GM10248 (cell line): ENCODE measurements at places on chromosomes 2 and 18.

- no peak for DNase-seq
Observed at GRCh38 chr18:58572181-58572580, 56.7 kb downstream of the ALPK2 start.

- no peak for DNase-seq
Observed at GRCh38 chr2:45390441-45390840, 220.6 kb downstream of the SRBD1 start.

GRCh38 chr2:15127876-15128275 is 433.3 kb downstream of the NBAS start:
- no peak for DNase-seq

GRCh38 chr2:168304024-168304681 is 56.8 kb upstream of the STK39 start:
- no peak for DNase-seq

DNA sequence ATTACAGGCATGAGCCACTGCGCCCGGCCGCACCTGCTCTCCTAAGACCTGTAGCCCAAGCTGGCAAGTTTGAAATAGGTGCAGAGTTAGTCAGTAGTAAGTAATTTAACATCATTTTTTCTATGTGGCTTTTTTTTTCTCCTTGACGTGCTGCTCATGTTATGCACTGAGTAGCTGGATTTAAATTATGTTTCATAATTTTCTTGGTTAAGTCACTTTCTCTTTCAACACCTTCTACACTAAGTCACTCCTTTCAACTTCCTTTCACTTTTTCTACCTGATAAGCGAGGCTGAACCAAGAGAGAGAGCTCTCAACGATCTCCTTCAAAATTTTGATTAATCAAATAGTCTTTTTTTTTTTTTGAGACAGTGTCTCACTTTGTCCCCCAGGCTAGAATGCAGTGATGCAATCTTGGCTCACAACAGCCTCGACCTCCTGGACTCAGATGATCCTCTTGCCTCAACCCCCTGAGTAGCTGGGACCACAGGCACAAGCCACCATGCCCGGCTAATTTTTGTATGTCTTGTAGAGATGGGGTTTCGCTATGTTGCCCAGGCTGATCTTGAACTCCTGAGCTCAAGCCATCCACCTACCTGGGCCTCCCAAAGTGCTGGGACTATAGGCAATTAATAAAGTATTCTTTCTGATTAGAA is 13.1 kb downstream of the CASP8 start:
- DNase-seq, result no peak
